ENCODE measurements at places on chromosomes 11 and 22.

GRCh38 chr11:63888170-63889086 lies 28.5 kb downstream of the RCOR2 start:
- peak; percentile 90 for DNase-seq

- DNase-seq = no peak
These were observed 41.5 kb upstream of the TP53I11 start for GRCh38 chr11:44992181-44992582.

- no peak for DNase-seq
These were observed 125.6 kb upstream of the SORL1-AS1 start for GRCh38 chr11:121578251-121578976.

GRCh38 chr11:352456-353031 lies 16.8 kb upstream of the B4GALNT4 start:
- no peak for DNase-seq

- DNase-seq = no peak
These were observed 268.6 kb upstream of the CHORDC1 start for GRCh38 chr11:90491466-90491865.

- DNase-seq = no peak
These were observed 29.0 kb downstream of the ANKRD42 start for GRCh38 chr11:83222499-83222898.

GRCh38 chr22:29729161-29729560 lies 9.4 kb downstream of the CABP7 start:
- DNase-seq = no peak

- DNase-seq = no peak
These were observed 452.6 kb downstream of the NELL1 start for GRCh38 chr11:21121991-21122390.

GRCh38 chr22:34841911-34842310 lies 224.0 kb upstream of the ISX start:
- no peak for DNase-seq

DNA sequence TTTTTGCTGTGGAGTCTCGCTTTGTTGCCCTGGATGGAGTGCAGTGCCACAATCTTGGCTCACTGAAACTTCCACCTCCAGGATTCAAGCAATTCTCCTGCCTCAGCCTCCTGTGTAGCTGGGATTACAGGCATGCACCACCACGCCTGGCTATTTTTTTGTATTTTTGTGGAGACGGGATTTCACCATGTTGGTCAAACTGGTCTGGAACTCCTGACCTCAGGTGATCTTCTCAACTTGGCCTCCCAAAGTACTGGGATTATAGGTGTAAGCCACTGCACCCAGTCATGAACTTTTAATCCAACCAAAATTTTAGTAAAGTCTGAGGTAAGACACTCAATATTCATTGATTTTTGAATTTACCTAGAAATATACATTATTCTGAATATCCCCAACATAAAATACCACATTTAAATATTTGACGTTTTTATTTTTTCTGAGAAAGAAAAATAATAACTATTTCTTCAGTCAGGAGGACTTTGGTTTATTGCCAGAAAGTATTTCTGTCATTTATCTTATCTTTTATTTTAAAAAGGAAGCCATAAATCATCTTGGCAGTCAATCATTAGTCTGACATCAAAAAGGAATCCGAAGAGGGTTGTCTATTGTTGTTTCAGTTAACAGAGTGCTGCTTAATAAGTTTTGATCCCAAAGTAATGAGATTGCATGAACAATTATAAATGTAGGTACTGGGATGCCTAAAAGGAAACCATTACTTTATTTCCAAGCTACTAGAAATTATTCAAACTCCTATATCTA lies 102.2 kb upstream of the GRIA4 start:
- no peak for DNase-seq

- DNase-seq = no peak
These were observed 13.1 kb downstream of the LRRC32 start for GRCh38 chr11:76657187-76658170.

DNA sequence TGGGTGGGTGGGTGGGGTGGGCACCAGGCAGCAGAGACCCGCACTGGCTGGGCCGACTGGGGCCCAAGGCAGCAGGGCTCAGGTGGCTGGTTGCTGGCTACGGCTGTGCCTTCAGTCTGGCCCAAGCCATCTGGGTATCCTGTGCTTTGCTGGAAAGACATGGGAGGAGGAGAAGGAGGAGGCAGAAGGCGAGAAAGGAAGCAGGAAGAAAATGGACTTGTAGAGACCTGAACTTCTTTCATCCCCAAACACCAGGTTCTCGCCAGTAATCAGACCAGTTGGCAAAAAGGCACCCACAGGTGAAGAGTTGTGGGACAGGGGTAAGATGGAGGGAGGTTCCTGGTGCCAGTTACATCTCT lies 78.8 kb downstream of the IGLL1 start:
- no peak for DNase-seq

- no peak for DNase-seq
These were observed 34.8 kb downstream of the LRRC74B start for GRCh38 chr22:21080435-21081137.

- DNase-seq = peak; percentile 60
These were observed 3.4 kb upstream of the APLP2 start for GRCh38 chr11:130066338-130066737.

DNA sequence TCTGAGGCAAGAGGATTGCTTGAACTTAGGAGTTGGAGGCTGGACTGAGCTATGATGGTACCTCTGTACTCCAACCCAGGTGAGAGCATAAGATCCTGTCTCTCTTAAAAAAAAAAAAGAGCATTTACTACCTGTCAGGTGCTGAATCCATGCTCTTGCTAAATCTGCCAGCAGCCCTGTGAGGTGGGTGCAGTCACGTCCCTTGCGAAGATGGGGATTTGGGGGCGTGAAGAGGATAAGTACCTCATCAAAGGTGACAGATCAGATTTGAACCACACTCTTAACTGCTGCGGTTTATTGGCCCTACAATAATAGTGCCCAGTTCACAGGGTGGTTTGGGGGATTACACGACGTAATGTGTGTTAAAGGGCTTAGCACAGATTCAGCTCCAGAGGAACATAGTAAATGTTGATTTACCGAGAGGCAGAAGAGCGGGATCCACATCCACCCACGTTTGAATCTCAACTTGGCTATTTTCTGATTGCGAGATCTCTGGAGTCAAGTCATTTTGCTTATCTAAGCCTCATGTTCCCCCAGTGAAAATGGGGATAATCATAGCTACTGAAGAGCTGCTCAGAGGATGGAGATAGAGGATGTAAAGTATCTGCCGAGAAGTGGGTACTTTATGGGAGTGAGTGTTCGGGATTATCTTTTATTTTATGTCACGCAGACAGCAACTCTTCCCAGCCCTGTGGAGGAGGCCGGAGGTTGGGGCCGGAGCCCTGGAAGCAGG lies 28.1 kb upstream of the LRRC10B start:
- DNase-seq = no peak

GRCh38 chr11:88701816-88702215 lies 364.0 kb downstream of the GRM5 start:
- DNase-seq = no peak

GRCh38 chr22:28600546-28601143 lies 79.0 kb downstream of the TTC28 start:
- peak; percentile 27 for DNase-seq

DNA sequence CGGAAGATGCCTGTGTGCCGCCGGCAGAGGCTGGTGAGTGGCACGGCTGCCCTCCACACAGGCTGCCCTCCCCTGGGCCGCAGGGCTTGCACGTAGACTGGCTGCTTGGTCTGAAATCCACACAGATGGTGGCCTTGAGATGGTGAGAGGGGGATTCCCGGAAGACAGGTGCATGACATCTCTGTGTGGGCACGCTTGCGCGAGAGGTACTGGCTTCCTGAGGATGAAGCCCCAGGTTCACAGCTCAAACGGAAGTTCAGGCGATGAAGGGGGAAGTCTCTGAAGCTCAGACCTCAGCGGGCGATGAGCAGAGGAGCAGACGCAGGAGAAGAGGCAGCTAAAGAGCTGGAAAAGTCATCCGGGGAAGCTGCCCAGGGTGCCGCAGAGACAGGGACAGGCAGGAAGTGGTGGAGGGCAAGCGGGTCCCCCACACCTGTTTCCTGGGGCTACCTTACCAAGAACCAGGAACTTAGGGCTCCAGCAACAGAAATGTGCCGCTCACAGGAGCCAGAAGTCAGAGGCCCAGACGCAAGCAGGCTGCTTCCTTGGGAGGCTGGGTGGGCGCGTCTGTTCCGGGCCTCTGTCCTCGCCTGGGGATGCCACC lies 7.2 kb downstream of the CRELD2 start:
- DNase-seq = no peak

GRCh38 chr11:128575174-128575960 lies 12.0 kb downstream of the ETS1 start:
- no peak for DNase-seq

- DNase-seq = no peak
These were observed 7.9 kb downstream of the CD82 start for GRCh38 chr11:44573333-44573732.

- peak; percentile 82 for DNase-seq
These were observed at the start of gene CCND1 for GRCh38 chr11:69640995-69641581. Gene CCND1 (plus strand): TSS chr11:69641156. CDS start chr11:69641314, 158 bp downstream.

DNA sequence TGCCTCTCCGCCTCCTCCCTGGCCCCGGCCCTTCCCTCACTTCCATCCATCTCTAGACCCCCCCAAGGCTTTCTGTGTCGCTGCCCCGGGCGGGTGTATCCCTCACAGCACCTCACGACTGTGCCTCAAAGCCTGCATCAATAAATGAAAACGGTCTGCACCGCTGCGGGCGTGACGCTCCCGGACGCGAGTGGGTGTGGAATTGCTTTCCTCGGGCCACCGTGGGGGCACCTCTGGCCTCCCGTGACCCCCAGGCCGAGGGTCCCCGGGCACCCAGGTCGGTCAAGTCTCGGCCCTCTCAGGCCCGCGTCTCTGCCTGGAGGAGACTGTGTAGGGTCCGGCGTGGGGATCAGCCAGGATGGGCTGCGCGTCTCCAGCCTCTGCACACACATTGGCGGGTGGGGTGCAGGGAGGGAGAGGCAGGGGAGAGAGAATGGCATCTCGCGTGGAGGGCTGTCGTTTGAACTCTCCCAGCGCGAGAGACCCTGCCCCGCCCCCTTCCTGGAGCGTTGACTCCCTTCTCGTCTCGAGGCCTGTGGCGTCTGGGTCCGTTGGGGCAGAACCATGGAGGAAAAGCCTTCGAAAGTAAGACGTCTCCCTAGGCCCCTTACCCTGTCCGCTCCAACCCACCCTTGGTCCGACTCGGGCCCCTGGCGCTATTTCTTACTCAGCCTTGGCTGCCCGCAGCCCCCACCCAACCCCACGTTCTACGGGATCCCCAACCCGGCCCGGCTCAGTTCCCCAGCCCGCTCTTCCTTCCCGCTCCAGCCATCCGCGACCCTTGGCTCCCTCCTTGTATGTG lies at the start of gene CATSPERZ:
TSS of gene CATSPERZ (plus strand) at position 512 of the 802 bp plus-strand sequence. CDS start at position 565, 53 bp downstream.
- DNase-seq = no peak

GRCh38 chr11:15333407-15333806 lies 218.7 kb downstream of the INSC start:
- no peak for DNase-seq

DNA sequence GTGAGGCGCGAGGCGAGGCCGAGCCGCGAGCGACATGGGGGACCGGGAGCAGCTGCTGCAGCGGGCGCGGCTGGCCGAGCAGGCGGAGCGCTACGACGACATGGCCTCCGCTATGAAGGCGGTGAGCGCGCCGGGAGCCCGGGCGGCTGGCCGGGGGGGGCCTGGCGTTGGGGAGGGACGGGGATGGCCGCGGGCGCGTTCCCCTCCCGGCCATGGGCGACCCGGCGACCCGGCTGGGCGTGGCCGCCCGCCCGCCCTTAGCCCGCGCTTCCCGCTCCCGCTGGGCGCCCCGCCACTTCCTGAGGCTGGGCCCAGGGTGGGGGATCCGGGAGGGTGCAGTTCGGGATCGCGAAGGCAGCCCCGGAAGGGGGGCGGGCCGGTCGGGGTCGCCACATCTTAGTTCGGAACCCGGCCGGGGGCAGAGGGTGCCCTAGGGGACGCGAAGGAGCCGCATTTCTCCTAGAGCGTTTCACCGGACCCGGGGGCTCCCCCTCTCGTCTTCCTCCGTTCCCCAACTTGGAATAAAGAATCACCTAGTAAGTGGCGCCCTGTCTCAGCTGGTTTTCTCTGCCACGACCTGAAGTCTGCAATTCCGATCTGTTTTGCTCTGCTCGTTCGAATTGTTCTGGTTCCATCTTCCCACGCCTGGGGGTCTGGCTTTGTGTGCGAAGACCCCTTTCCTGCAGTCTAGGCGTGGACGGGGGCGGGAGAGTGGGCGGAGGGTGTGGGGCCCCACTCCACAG lies 536 bp downstream of the YWHAH start:
- DNase-seq = peak; percentile 53

DNA sequence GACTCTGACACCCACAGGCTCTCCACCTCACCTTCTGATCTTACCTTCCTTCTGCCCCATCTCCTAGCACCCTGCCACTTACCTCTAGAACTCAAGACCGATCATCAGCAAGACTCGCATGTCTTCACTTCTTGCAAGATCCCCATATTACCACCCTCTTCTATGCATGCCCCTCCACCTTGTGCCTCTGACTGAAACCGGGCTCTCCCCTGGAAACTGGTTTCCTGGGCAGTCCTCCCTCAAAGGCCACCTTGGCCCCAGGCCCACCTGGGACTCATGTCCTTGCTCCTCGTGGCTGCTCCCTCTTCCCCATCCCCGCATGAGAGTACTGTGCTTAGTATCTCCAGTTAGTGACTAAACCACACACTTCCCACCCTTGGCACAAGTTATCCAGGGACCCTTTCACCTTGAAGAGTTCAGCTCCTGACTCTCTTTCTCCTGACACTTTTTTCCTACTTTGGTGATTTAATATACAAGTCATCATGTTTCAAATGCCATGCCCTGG lies 136.7 kb downstream of the SPATA19 start:
- DNase-seq = no peak

DNA sequence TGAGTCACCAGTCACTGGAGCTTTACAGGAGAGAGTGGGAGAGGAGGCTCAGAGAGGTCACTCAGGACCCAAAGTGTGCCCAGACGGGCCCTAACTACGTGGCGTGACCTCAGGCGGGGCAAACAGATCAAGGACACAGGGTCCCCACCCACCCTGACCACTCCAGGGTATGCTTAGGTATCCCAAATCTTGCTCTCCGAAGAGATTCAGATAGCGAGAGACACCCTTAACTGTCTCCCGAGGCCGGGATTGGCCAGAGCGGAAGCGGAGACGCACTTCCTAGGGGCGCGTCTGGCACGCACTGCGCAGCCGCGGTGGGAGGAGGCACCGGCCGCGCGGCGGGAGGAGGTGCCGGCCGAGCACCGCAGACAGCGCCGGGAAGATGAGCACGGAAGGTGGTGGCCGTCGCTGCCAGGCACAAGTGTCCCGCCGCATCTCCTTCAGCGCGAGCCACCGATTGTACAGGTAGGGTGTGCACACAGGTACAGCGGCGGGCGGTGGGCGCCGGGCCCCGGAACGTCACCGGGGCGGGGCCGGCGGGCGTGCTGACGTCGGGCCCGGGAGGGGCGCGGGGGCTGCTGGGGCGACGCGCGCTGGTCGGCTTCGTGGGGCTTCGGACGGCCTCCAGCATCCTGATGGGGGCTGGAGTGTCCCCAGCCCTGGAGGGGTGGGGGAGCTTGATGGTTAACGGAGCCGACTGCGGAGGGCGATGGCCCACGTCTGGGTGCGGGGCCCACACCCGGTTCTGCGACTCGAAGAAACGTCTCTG lies at the start of gene PTS:
TSS of gene PTS (plus strand) at position 367 of the 769 bp plus-strand sequence. CDS start at position 383, 16 bp downstream.
- peak; percentile 88 for DNase-seq

DNA sequence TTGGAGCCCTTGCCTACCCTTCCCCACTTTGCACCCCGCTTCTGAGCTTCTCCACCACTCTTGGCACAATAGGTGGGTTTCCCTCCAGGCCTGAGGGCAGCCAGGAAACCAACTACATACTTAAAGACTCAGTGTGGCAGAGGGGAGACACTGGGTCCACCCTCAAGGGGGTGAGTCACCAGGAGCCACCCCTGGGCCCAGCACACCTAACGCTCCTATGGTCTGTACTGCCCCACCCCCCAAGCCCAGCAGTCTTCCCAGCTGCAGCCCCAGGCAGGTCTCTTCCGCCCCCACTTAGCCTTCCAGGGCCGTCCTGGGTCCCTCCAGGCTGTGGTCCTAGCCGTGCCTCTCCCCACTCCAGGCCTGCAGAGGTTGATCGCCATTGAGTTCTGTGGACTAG lies 3.2 kb upstream of the TMPRSS13 start:
- DNase-seq = no peak
